ENCODE measurements at places on chromosomes 6 and 20. TPM values are rescaled to one million over a fixed set of nuclear protein-coding genes. Genes with fewer than 3 reads are reported as not detected.

The XKR7 gene
- not detected for total RNA-seq

The TMC2 gene
- not detected for total RNA-seq

The PXMP4 gene
- 3.0 TPM for total RNA-seq

The VSX1 gene
- total RNA-seq = not detected

The SLC22A7 gene
- total RNA-seq = not detected

The SLC22A1 gene
- total RNA-seq = 1.4 TPM

The FOXQ1 gene
- not detected for total RNA-seq

The COL21A1 gene
- 0.30 TPM for total RNA-seq

The HCK gene
- not detected for total RNA-seq

The IGF2R gene
- total RNA-seq = 322 TPM

The UNC93A gene
- total RNA-seq = not detected

The PTK6 gene
- 0.18 TPM for total RNA-seq

The OR2J3 gene
- total RNA-seq = not detected

The KIF13A gene
- 43.1 TPM for total RNA-seq

The DZANK1 gene
- total RNA-seq = 1.5 TPM

The TSHZ2 gene
- total RNA-seq = not detected

The GMPR gene
- 7.1 TPM for total RNA-seq

The FAM184A gene
- 0.18 TPM for total RNA-seq

The NDUFAF4 gene
- 6.8 TPM for total RNA-seq

The CLDN20 gene
- not detected for total RNA-seq

The TREM1 gene
- 5.3 TPM for total RNA-seq

The SLC32A1 gene
- total RNA-seq = not detected

The MYLK2 gene
- not detected for total RNA-seq

The CST7 gene
- total RNA-seq = not detected

The LPA gene
- not detected for total RNA-seq

The NHLRC1 gene
- 2.1 TPM for total RNA-seq

The SGK2 gene
- 0.74 TPM for total RNA-seq

The SYNJ2 gene
- 42.5 TPM for total RNA-seq

The LHFPL5 gene
- not detected for total RNA-seq

The PLG gene
- total RNA-seq = not detected

The PLEKHG1 gene
- 0.30 TPM for total RNA-seq

The MAP7 gene
- total RNA-seq = 0.30 TPM

The DEFB118 gene
- total RNA-seq = not detected

The OVOL2 gene
- total RNA-seq = not detected

The PRDM1 gene
- 8.0 TPM for total RNA-seq

The PRND gene
- 0.30 TPM for total RNA-seq

The SPATA25 gene
- total RNA-seq = 1.1 TPM

The KIF25 gene
- 0.14 TPM for total RNA-seq

The PPP1R14C gene
- under 0.01 TPM for total RNA-seq

The MLN gene
- not detected for total RNA-seq

The POM121L2 gene
- total RNA-seq = not detected

The RNF8 gene
- 19.3 TPM for total RNA-seq

The SLA2 gene
- not detected for total RNA-seq

The ABHD16B gene
- total RNA-seq = 0.09 TPM

The DAAM2 gene
- 1.4 TPM for total RNA-seq

The DEFB132 gene
- total RNA-seq = not detected

The ZSCAN23 gene
- 7.4 TPM for total RNA-seq

The CRISP2 gene
- total RNA-seq = not detected

The CLPSL1 gene
- total RNA-seq = not detected

The HS3ST5 gene
- not detected for total RNA-seq

The ZSCAN31 gene
- 1.8 TPM for total RNA-seq

The FOXC1 gene
- 0.30 TPM for total RNA-seq

The TM9SF4 gene
- total RNA-seq = 54.8 TPM

The LRRN4 gene
- not detected for total RNA-seq

The TRERF1 gene
- total RNA-seq = 1.8 TPM

The TINAG gene
- total RNA-seq = not detected
